AG20443 (cell line): ENCODE measurements at places on chromosomes 7 and 10.

DNA sequence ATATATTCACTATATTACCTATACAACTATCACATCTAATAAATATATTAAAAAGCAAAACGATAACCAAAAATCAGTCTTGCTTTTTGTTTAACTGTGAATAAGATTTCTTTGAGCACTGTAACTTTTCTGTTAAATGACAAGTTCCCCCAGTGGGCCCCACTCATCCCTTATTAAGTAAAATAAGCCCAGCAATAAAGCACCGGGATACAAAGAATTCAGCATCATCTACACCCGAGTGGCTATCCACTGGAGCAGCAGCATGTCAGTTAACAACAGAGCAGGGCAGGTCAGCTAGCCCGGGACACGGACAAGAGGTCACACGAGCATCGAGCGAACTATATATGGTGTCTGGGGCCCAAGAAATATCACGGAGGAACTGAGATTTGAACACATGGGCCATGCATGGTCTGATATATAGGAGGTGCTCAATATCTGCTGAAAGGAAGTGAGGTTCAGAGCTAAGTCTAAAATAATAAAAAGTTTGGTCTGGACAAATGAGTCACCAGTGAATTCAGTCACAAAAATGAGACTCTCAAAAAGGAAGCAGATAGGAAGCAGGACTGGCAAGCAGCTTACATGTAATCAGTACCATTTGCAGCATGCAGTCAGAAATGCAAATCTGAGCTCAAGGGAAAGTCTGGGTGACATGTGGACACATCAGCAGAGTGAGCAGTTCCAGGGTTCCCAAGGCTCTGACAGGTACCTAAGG, 4.1 kb downstream of the ERCC6 start:
- DNase-seq = peak; percentile 60

GRCh38 chr10:65042496-65042895, 1521.3 kb downstream of the REEP3 start:
- DNase-seq = no peak

DNA sequence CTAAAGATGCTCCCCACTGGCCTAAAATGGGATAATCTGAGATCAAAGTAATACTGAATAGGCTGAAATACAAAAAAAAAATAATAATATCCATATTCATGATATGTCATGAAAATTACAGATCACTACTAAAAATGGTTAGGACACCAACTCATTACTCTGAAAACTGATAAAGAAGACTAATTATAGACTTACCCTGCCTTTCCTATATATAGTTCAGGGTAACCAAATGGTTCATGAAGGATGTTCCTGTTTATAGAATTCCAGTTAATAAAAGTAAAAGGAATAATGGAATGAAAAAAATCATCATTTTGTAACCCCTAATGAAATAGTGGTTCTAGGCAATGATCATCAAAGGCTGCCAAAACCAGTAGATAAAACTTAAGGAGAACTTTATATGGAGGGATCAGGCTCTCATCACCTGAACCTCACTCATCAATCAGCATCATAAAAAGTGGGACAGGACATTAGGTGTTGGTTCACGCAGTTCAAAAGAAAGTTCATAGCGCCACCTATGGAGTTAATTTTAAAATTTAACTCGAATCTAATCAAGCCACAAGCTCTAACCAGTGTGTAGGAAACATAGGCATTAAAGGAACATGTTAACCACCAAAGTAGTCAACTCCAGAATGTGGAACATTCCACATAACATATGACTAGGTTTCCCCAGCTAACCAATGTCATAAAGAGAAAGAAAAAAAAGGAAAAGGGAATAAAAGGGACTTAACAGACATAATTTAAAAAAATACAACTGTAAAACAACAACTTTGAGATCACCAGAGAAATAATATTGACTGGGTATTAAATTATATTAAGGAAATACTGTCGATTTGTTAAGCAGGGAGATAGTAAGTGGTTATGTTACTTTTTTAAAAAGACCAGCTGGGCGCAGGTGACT, 35.7 kb downstream of the P4HA1 start:
- peak; percentile 23 for DNase-seq

- no peak for DNase-seq
These were observed 82.2 kb downstream of the GTF2IRD1 start for GRCh38 chr7:74535951-74536356.

DNA sequence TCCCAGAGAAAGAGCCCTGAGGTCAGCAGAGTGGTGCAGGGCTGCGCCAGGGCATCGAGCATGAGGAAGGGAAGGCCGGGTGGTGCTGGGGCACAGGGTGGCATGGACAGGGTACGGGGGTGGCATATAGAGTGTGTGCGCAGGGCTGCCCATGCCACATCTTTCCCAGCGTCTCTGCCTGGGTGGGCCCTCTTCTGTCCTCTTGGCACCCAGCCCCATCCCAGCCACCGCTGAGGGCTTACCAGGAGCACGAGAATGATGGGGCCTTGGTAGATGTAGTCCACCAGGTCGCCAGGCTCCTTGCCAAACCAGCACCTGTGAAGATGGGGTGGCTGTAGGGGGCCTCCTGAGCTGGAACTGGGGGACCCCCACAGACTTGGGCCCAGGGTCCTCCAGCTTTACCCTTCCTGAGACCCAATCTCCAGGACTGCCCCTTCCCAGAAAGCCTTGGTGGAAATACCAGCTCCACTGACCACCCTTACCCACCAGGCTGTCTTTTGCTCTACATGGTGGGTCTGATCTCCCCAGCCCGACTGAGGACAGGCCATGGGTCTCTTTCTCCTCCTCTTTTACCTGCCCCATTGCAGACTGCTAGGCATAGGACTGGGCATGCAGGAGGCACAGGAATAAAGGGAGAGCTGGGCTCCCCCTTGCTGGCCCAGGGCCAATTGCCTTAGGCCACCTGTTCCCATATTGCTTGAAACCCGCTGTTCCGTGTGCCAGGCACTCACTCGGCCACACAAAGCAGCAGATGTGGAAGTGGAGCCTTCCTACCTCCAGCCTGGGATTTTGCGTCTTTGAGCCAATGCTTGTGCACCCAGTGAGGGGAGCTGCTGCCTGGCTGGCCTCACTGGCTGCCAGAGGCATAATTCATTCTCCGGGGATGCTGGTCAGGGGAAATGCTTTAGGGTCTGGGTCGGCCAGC, 21.7 kb downstream of the CRHR2 start:
- no peak for DNase-seq

GRCh38 chr10:129741280-129741977, 222.6 kb downstream of the EBF3 start:
- peak; percentile 5 for DNase-seq

GRCh38 chr7:98221611-98222532, 10.6 kb downstream of the BHLHA15 start:
- no peak for DNase-seq

- no peak for DNase-seq
These were observed 4.6 kb downstream of the MARVELD1 start for GRCh38 chr10:97718178-97718577.

- DNase-seq = no peak
These were observed 15.0 kb upstream of the STN1 start for GRCh38 chr10:103932971-103933370.

DNA sequence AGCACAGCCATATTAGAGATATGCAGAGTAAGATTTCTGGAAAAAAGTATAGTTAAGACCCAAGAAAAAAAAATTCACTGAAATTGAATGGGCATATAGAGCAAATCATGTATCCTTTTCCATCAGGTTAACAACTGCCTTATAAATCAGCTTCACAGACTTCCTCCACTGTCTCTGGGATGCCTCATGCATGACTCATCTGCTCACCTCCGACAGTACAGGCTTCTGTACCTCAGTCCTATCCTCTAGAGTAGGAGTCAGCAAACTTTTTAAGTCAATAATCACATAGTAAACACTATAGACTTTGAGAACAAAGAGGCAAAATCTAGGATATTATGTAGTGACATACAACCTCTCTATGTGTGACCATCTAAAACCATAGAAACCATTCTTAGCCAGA, 211.6 kb upstream of the SP8 start:
- no peak for DNase-seq

- no peak for DNase-seq
These were observed 77.9 kb downstream of the CTNNA3 start for GRCh38 chr10:67618116-67618515.

DNA sequence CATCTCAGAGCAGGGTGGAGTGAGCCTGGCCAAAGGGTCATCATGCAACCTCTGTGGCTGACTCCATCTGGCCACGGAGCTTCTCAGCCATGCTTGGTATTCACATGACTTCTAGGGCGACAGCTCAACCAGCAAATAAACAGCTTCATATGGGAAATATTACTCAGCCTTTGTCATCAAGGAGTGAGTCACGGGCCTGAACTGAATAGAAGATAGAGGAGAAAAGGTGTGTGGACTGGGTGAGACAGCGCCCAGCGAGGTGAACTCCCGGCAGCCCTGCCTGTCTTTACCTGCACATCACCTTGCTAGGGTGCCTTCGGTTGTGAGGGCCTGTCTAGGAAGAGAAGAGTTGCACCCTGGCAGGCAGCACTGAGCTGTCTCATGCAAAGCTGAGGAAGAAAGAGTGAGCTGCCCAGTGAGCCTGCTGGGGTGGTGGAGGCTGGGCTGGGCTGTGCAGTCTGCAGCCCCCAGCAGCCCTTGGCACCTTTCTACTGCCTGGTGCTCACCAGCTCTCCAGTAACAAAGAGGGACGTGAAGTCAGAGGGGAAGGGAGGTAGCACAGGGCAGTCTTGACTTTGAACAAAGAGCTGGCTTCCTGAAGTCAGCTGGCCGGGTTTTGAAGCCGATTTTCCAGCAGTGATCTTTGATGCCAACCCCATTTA, 114.2 kb downstream of the EGFR start:
- peak; percentile 90 for DNase-seq

DNA sequence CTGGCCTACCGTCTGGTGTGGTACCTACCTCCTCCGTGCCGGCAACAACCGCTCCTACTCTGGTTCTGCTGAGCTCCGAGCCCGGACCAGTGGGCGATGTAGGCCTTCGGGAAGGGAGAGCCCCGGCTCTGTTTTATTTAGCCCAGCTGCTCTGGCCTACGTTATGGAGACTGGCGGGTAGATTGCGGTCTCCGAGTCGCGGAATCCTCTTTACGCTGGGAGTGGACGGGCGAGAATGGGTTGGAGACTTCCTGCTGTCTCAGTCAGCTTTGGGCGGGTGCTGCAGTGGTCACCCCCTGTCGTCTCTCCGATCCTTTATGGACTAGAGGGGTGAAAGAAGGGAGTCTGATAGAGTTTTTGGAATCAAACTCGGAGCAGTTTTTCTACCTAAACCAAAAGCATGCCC, 406 bp downstream of the CBLL1 start:
- no peak for DNase-seq

- no peak for DNase-seq
These were observed 31.5 kb downstream of the WAPL start for GRCh38 chr10:86489960-86490612.

DNA sequence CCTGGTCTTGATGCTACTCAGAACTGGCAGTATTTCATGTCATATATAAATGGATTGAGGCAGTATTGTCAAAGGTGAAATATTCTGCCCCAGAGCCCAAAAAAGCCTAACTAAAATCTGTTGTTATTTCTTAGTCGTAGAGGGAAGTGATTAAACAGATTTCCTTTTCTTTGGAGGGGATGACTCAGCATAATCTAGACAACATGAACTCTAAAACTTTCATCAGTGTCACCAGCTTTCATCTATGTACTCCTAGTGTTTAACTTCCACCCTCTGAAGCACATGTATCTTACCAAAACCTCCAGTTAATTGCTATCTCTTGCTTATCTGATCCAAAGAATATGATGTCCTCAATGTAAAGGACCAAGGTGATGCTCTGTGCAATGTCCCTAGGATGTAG, 97.1 kb upstream of the ARID5B start:
- no peak for DNase-seq

- peak; percentile 20 for DNase-seq
These were observed 674 bp upstream of the OSBPL3 start for GRCh38 chr7:24980534-24981170.

- DNase-seq = no peak
These were observed 3.5 kb upstream of the EN2 start for GRCh38 chr7:155454183-155455112.

DNA sequence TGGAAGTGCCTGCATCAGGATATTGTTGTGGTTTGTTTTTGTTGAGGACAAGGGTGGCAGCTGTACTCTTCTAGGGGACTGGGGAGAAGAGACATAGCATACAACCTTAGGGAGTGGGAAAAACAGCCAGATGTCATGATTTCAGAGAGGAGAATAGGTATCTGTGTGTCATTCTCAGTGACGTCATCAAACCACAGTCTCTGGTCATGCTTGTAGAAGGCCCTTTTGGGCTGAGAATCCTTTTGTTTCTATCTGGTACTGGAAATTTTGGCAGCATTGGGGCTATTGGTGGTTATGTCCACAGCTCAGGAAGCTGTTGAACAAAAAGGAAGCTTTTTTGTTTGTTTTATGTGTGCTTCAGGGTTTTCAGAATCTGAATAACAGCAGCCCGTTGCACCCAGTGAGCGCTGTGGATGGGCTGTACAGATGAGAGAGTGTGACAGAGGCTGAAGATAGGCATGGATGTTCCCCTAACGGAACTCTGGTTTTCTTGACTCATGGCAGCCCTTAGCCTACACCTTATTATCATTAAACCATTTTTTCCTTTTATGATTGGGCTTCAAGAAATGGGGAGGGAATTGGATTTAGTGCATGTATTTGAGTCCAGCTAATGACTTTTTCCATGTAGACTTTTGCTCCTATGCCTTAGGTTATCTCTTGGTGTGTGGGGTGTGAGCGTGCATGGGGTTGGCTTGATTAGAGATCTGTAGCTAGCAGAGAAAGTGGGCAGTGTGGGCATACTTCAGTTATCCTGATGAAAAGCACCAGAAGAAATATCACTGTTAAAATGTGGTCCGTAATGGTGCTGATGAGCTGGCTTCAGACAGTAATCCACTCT, 65.7 kb downstream of the SND1 start:
- DNase-seq = no peak

GRCh38 chr10:47330366-47330765, 8.1 kb downstream of the GDF2 start:
- no peak for DNase-seq

- DNase-seq = no peak
These were observed 10.4 kb upstream of the USP54 start for GRCh38 chr10:73601486-73601921.
